ENCODE measurements at places on chromosomes 12 and 14. TPM values are rescaled to one million over a fixed set of nuclear protein-coding genes. Genes with fewer than 3 reads are reported as not detected.

GRCh38 chr14:99431986-99432385, 48.7 kb downstream of the SETD3 start:
- no peak for DNase-seq

DNA sequence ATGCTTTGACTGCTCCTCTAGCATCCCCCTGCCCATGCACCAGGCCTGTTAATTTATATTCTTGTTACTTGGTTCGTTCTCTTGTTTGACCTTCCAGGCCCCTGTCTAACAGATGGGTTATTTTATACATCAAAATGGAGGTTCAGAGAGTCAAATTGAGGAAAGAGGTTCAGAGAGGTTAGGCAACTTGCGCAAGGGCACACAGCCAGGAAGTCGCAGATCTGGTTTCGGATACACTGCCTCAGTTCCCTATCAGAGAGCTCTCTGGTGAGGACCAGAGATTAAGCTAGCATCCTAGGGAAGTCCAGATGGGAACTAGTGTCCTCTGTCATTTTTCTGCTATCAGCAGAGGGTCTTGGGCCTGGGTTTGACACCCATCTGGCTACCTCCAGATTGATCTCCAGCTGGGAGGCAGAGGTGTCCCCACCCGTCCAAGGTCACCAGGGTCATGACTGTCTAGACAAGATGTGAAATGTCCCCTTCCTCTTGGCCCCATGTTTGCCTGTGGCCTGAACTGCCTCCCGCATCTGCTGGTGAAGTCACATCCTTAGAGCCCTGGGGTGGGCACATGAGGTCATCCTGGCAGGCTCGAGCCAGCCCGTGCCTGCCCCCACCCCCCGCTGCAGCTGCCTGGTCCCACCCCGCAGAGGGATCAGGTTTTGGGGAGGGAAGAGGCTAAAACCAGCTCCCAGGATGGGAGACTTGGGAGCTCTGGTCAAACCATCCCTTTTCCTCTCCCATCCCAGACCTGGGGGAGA, 84.3 kb upstream of the NCOR2 start:
- DNase-seq: peak; percentile 50

DNA sequence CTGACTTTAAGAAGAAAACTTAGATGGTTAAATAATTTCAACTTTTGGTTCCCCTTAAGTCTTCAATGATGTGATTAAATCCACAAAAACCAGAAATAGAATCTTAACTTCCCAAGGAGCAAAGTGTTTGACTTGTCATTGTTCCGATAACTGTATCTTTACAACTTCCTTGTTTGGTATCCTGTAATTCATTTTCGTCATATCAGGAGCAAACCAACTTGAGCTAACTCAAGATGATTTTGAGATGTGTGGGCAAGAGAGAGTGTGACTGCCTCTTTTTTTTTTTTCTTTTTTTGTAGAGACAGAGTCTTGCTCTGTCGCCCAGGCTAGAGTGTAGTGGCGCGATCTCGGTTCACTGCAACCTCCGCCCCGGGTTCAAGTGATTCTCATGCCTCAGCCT, 25.3 kb downstream of the DRAM1 start:
- no peak for DNase-seq

DNA sequence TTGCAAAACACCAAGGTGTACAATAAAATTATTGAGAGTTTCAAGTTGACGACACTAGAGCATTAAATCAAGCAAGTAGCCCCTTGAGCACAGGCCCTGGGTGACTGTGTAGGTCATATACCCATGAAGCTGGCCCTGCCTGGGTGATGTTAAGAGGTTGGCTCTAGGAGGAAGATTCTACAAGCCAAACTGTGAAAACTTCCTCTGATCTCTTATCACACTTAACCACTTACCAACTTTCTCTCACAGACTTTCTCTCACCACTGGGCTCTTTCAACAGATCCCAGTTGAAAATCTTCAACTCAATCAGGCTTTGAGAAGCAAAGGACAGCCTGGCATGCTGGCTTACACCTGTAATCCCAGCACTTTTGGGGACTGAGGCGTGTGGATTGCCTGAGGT, 186.9 kb upstream of the BTG1 start:
- DNase-seq: no peak

DNA sequence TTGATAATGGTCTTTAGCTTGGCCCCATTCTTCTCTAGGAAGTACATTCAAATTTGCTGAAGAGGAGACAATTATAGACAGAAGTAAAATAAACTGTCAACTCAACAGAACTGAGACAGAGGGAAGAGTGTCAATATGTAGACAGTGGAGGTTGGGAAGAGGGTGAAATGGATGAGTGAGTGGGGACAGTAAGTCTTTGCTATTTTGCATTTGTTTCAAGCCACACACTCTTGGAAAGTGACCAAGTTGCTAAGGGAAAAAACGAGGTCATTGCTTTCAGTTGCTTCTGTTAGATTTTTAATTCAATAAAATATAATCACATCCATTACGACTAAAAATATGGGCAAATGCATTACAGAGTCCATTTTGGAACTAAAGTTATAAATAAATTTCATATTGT, 47.8 kb downstream of the BTBD7 start:
- no peak for DNase-seq

- no peak for DNase-seq
These were observed 29.6 kb downstream of the VRK1 start for GRCh38 chr14:96826818-96827217.

DNA sequence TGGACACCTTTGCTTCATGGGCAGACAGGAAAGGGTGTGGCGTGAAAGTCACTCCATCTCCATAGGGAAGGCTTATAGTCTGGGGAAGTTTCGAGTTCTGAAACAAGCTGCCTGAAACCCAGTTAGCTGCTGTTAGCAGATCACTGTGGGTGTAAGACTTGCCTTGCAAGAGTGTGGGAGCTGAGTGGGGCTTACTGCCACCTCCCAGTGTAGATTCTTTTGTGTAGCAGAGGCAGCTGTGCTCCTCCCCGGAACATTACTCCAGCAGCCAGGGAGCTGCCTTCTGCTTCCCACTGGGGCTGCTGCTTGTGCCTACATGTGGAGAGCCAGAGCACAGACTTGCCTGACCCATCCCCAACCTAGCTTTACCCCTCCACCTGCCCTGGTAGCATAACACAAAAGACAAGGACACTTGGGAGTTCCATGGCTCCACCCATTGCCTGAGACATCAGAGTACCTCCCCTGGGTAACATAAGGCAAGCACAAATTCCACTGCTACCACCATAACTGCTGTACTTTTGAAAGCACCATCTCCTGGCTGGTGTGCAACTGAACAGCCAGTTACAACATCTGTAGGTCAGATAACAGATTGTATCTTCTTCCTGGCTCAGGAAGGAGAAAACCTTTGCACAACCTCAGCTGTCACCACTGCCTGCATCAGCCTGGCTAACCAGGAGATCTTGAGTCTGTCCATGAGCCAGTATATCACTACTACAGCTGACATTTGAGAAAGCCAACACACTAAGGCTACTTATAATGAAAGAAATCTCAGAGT, 69.5 kb downstream of the ADAMTS20 start:
- no peak for DNase-seq

DNA sequence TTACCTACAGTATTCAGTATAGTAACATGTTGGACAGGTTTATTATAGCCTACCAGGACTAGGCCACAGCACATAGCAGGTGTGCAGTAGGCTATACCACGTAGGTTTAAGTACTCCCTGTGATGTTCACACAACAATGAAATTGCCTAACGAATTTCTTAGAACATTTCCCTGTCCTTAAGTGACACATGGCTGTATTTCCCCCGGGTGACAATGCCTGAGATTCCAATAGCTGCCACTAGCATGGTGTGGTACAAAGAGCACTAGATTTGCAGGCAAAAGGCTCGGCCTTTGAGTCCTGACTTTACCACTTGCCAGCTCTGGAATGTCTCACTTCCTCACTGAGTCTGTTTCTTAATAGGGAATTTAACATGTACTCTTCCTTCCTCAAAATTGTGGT, 19.7 kb downstream of the PTPN21 start:
- no peak for DNase-seq

- no peak for DNase-seq
These were observed 3.3 kb upstream of the SCARB1 start for GRCh38 chr12:124866883-124867400.

DNA sequence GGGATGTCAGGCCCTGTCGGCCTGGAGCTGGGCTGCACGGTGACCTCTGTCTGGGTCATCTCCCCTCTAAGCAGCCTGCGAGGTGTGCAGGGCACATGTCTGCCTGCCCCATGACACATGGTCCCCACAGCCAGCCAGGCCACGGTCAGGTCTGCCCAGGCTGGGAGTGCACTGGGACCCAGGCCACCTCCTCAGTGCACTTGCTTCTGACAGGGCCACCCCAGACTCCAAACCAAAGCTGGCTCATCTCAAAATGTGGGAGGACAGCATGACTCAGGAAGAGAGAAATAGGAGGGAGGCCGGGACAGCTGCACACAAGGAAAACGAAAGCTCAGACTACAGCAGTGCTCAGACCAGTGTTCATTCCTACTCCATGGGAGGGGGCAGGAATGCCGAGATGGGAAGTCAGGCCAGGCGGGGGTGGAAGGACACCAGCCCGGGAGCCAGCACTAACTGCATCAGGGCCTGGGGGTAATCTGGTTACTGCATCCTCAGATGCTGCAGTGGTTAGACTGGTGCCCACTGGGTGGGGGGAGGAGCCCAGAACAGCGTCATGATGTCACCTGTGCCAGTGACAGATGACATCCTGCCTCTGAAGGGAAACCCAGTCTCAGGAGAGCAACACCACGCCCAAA, 4.0 kb downstream of the P2RX2 start:
- DNase-seq: no peak

DNA sequence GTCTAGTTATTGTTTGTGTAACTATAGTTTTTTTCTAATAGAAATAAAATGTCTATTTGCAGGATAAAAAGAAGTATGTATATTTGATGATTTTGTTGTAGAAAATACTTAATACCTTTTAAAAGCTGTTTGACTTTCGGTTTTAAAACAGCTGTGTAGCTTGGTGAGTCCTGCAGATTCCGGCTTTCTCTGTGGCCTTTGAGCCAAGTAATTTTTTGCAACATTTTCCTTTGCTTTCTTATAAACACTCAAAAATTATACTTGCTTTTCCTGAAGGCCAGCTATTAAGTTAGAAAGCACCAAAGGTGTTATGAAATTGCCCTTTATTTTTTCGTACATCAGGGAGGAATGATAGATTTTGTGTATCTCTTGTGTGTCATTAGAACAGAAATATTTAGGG, 63.6 kb downstream of the CRADD start:
- no peak for DNase-seq

GRCh38 chr14:70735043-70735442, 74.3 kb downstream of the MAP3K9 start:
- DNase-seq: no peak

DNA sequence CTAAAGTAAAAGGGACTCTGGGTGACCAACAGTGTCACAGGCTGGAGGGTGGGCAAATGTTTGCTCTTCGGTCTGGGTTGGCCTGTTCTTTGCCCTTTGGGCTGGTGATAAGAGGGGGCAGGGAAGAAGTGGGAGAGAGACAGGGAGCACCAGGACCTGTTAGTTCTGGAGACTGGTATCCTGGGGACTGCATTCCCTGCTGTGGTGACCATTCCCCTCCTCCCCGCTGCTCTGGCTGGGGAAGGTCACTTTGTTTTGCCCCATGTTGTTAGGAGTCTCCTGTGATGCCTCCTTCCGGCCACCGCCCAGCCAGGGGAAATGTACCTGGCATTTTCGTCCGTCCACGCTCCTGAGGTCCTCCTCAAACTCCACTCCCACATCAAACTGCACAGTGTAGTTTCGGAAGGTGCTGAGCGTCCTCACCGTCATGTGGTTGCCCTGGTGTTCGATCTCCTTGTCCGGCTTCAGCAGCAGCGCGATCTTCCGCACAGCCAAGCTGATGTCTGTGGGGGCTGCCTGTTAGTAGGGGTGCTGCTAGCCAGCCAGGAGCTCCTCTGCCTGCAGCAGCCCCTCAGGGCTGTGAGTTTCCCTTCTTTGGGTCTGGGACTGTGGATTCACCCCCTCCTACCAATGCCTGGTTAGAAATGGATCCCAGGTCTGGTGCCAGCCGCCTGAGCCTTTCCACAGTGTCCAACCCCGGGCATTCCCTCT, 618 bp downstream of the RBP5 start:
- no peak for DNase-seq

- DNase-seq: no peak
These were observed 1262.9 kb downstream of the TMEM121 start for GRCh38 chr14:106789318-106789717.

GRCh38 chr14:105432657-105433056, 13.0 kb downstream of the MTA1 start:
- no peak for DNase-seq

- DNase-seq: no peak
These were observed 38.1 kb downstream of the CORO1C start for GRCh38 chr12:108693186-108693730.

- no peak for DNase-seq
These were observed 152.5 kb upstream of the TMEM132C start for GRCh38 chr12:128114485-128114884.

DNA sequence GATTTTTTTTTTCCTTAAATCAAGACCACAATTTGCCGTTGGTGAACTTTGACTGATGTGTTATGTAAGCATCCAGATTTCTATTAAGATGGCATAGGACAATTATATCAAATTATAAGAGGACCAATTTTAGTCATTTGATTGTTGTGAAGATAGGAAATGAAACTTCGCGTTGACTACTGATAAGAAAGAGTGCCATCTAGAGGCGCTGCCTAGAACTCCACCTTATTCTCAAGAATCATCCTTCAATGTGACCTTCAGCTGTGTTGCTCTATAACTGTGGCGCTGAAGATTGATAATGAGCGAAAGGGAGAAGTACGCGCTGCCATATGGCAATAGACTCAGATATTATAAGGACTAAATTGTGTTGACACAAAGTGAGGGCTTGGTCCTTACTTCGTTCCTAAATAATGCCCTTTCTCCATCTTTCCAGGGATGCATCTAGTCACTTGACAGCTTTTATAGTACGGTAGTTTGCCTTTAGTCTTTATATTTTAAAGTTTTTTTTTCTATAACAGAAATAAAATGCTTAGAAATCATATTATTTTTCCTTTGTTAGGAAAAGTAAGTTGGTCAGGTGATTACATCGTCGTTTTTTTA, 350.8 kb upstream of the STXBP6 start:
- DNase-seq: no peak

The MYO1A gene
- 0.08 TPM for total RNA-seq

The CLEC2B gene
- 3.7 TPM for total RNA-seq

The SYT1 gene
- 0.38 TPM for total RNA-seq

The NOVA1 gene
- total RNA-seq: 2.4 TPM

The FOXN4 gene
- total RNA-seq: not detected

The VRTN gene
- total RNA-seq: not detected

The KRT3 gene
- total RNA-seq: not detected

The NOXRED1 gene
- total RNA-seq: not detected

The MYH6 gene
- total RNA-seq: 4,934 TPM

The SLCO1C1 gene
- total RNA-seq: 0.94 TPM

The INHBE gene
- total RNA-seq: not detected

The GARIN6 gene
- not detected for total RNA-seq

The STAB2 gene
- total RNA-seq: 0.05 TPM
